H7 (cell line): ENCODE measurements at places on chromosomes 6 and 20.
A peak's percentile ranks its signal among the peaks of the same experiment; 100 is the strongest.

GRCh38 chr6:163974322-163974721, 559.8 kb downstream of the QKI start:
- no peak for DNase-seq

DNA sequence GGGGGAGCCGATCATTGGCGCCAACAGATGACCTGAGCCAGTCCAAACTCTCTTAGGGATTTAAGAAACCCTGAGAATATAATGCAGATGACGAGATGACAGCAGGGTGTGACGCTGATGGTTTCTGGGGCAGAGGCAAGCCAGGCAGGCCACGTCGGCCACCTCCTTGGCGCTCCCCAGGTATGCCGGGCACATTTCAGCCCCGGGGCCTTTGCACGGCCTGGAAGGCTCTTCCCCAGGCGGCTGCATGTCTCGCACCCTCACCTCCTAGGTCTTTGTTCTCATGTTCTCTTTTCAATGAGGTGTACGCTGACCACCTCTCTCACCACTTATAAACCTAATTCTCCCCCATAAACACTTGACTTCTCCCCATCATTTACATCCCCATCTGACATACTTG, 64.9 kb downstream of the RBM38 start:
- DNase-seq, result no peak

DNA sequence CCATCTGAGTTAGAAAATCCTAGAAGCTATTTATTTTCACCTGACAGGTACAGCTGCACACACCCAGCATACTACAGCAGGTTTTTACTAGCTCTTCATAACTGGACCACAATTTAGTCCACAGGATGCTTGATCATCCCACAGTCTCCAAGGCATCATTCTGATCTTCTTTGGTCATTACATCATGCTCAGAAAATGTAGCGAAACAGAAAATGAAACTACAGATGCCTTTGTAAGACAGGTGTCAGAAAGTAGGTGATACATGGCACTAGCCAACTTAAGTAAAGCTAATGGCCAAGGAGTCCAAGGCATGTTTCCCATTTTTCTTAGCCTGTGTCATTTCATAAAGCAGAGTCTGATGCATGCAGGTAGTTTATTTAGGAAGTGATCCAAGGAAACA, 102.3 kb downstream of the HTR1B start:
- no peak for DNase-seq

- peak; percentile 64 for DNase-seq
Observed at GRCh38 chr6:7463785-7464184, 74.2 kb downstream of the RIOK1 start.

- DNase-seq, result no peak
Observed at GRCh38 chr6:143549949-143550268, 38.4 kb upstream of the FUCA2 start.

GRCh38 chr6:19121521-19121920, 715.6 kb upstream of the ID4 start:
- DNase-seq, result no peak

GRCh38 chr20:52312132-52312729, 120.7 kb upstream of the ZFP64 start:
- peak; percentile 18 for DNase-seq

- no peak for DNase-seq
Observed at GRCh38 chr20:3532089-3532615, 61.3 kb downstream of the ATRN start.

DNA sequence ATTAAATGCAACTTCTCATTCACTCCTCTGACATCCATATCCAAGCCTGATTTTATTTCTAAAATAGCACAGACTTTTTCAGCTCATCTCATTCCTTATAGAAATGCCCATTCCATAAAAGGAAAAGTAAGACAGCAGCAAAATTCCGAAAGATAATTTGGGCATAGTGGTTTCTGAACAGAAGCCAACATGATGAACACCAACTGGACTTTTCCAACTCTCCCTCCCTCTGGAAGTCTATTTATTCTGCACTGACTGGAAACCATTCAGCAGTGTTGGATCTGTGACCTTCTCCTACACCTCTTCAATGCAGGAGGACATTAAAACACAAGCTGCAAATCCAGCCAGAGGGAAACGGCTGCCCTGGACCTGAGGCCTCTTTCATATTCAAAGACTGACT, 306.2 kb upstream of the NT5E start:
- DNase-seq, result no peak

DNA sequence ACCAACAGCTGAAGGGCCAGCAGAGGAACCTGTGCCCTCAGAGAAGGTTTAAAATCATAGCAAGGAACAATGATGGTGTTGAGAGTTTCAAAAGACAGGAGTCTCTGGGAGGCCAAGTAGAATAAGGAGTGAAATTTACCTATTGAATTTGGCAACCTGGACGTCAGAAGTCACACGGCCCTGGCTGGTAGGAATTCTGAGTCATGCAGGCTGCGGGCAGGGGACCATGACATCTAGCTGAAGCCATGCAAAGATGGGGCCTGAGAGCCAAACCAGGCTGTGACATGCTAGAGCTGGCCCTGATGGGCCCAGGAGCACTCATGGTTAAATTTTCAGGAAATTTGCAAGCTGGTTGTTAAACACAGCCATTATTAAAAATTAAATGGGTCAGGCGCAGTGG, 64.0 kb upstream of the SNX9 start:
- DNase-seq, result no peak

GRCh38 chr6:64477391-64477790, 841.8 kb downstream of the PHF3 start:
- no peak for DNase-seq

DNA sequence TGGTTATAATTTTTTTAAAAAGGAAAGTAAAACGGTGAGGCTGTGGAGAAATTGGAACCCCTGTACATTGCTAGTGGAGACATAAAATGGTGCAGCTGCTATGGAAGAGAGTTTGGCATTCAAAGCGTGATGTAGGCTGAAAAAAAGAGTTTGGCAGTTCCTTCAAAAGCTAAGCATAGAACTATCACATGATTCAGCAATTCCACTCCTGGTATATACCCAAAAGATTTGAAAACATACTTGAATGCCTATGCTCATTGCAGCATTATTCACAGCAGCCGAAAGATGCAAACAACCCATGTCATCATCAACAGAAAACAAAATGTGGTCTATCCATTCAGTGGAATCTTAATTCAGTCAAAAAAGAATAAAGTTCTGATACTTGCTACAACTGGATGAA, 4.5 kb upstream of the SGK2 start:
- no peak for DNase-seq

GRCh38 chr20:64152906-64153305, 11.3 kb upstream of the MYT1 start:
- DNase-seq, result peak; percentile 64

DNA sequence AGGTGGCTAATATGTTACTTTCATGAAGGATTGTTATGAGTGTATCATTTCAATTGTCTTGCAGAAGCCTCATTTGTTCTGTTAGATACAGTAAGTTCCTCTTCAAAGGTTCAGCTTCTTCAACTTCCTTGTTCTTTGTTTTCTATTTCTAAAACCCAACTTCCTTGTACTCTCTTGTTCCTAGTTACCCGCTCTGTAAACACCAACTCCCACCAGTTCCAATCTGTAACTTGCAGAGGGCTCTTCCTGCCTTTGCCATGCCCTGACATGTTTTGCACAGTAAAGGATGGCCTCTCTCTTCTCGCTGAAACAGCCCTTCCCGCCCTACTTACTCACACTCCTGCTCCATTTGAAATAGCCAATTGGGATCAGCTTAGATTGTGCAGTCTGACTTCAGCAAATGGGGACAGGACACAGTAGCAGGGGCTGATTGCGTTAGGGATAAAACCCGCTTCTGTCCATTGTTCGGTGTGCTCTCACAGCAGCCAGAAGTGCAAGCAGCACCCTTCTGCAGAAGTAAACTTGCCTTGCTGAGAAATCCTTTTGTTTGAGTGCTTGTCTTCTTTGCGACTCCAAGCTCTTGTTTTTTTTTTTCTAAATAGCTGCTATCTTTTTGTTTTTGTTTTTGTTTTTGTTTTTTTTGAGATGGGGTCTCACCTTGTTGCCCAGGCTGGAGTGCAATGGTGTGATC, 45.9 kb upstream of the POU5F1 start:
- no peak for DNase-seq

- no peak for DNase-seq
Observed at GRCh38 chr6:151881231-151881630, 73.7 kb downstream of the ESR1 start.

- no peak for DNase-seq
Observed at GRCh38 chr6:136655239-136656014, 105.2 kb upstream of the MAP7 start.

DNA sequence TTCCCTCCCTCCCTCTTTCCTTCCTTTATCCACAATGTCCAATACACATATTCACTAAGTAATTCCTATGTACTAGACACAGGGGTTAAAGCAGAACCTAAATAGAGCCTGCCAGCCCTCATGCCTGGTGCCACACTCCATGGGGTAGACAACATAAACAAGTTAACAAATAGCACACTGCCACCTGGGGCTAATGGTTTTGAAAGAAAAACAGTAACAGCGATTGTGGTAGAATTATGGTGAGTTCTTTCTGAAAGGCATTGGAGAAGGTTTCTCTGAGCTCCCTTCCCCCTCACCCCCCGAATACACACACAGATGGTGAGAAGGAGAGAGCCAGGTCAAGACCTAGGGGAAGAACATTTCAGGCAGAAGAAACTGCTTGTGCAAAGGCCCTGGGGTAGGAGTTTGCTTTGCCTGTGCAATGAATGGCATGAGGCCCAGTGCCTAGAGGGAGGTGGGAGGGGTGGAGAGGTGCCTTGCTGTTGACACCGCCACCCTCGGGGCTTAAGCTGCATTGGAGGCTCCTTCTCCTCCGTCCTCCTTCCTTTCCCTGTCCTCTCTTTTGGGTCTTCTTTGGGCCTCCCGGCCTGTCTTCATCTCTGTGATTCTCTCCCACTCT, 502.4 kb upstream of the SULF2 start:
- no peak for DNase-seq

DNA sequence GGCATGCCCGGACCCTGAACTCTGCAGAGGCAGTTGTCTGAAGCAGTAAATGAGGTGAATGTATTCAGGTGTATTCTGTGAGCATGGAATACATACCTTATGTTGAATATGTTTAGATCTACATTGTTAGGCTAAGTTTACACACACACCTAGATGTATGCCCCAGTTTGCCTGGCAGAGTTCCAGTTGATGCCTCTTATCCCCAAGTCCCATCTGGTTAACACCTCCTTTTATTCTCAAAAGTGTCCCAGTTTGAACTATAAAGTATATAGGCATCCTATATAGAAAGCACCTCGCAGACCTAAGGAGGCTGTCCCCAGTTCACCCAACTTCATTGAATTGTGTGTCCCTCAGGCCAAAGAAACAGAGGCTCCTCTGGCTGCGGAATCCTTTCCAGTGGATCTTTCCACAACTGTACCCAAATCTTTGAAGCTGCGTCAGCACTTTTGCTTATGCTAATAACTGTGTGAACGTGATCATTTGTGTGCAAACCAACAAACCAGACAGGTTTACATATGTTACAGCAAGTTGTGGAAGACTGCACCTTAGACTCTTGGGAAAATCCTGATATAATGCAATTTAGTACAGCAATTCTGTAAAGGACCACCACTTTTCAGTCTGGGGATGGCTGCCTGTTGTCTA, 4.8 kb upstream of the DHX35 start:
- DNase-seq, result no peak

DNA sequence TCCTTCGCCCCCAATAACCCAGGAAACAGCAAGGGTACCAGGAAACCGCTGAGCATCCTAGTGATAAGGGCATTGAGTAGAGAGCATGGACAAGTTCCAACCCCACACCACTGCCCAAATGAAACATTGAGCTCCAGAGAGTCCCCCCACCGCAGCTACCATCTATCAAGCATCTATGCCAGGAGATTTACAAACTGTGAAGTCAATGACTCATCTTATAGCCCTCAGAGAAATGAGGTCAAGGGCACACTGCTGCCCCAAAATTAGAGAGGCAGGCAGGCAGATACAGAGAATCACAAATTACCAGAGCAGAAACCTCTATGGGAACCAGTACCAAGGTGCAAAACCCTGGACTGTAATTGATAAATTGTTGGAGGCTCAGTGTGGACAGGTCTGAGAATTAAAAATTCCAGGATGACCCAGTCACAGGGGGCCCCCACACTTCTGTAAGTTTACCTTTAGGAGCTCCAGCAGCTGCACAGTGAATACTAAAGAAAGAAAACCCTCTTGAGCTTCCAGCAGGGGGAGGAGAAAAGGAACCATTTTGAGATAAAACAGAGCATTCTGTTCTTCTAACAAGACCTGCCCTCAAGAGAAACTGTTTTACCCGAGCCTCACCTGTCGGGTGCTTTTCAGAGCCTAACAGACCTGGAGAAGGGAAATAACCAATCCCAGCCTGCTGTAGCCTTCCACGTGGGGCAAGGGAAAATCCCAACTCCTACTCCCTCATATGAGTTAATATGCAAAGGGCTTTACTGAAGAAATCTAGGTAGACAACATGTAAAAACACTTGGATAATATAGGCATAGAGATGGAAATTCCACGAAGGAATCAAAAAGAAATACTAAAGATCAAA, 118.0 kb upstream of the ARID1B start:
- peak; percentile 21 for DNase-seq

DNA sequence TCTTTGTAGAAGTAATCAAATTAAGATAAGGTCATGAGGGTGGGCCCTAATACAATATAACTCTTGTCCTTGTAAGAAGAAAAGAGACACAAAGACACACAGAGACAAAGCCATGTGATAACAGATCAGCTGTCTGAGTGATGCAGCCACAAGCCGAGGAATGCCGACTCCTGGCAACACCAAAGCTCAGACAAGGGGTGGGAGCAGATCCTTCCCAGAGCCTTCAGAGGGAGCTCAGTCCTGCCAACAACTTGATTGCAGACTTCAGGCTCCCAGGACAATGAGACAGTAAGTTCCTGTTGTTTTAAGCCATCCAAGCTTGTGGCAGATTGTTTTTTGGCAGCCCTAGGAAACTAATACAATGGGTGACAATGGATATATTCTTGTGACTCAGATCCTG, 325.0 kb upstream of the AGPAT4 start:
- no peak for DNase-seq

- DNase-seq, result no peak
Observed at GRCh38 chr6:11067348-11067747, 23.2 kb upstream of the ELOVL2 start.

DNA sequence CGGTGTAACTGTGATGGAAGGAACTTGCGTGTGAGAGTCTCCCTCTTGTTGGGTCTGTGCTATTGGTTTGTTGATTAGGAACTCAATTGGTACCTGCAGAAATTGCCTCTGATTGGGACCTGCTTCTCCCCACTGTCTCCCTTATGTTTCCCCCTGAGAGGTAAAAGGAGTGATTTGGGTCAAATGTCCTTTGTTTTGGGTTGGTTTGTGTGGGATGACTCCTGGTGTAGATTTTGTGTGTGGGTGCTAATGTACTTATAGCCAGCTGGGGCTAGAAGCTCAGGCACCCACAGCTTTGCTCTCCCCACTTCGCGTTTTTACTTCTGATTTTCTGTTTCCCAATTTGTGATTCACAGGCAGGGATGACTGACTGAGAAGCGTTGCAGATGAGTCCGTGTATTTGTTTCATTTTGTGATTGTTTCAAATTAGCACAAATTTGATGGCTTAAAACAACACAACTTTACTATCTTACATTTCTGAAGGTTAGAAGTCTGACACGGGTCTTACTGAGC, 79.1 kb downstream of the UTRN start:
- no peak for DNase-seq
